ENCODE measurements at places on chromosomes 3 and 15. TPM values are rescaled to one million over a fixed set of nuclear protein-coding genes. Genes with fewer than 3 reads are reported as not detected.

DNA sequence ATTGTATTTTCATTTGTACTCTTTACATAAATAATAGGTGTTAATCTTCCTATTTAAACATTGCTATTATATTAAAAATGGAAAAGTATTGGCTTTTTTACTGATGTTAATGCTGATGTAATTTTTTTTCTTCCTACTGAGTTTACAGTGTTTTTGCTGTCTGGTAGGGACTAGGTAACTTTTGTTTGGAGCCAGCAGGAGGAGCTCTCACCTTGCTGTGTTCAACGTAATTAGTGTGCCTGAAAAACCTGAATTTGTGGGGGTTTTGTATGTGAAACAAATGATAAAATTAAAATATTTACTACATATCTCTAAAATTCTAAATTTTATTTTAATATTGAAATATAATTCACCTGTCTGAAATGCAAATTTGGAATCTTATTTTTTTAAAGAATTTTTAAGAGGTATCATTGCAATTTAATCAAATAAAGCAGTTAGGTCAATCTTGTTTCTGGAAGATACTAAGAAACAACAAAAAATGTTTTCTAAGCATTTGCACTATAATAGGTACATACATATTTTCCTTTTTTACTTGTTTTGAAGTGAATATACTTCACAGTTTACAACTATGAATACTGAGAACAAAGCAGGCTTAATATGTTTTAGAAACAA lies 48.8 kb downstream of the EPHA6 start:
- no peak for DNase-seq

- no peak for DNase-seq
Observed at GRCh38 chr15:68537097-68537496, 41.7 kb upstream of the CORO2B start.

GRCh38 chr3:64039332-64039731 lies 16.0 kb upstream of the PSMD6 start:
- no peak for DNase-seq

GRCh38 chr15:34952481-34952880 lies 17.1 kb downstream of the AQR start:
- no peak for DNase-seq

DNA sequence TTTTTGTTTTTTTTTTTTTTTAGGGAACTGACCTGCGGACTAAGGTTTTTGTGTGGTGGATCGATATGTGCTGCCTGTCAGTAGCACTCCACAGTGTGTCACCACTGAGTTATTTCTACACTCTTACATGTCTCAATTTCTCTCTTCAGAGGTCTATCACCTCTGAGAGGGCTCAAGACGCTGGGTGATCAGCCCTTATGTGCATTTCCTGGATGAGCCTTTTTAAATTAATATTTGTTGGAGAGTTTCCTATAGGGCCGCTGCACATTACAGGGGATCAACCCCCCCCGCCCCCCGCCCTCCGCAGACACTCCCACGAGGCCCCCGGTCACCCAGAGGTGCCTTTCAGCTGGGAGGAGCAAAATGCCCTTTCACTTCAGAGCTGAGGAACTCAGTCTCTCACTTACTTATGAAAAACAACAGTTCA lies 34.5 kb upstream of the AP4E1 start:
- no peak for DNase-seq

DNA sequence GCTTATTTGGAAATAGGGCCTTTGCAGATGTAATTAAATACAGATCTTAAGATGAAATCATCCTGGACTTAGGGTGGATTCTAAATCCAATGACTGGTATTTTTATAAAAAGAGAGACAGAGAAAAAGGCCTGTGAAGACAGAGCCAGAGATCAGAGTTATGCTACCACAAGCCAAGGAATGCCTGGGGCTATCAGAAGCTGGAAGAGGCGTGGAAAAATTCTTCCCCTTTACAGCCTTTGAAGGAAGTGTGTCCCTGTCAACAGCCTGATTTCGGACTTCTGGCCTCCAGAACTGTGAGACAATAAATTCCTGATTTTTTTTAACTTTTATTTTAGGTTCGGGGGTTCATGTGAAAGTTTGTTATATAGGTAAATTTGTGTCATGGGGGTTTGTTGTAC lies 154.1 kb upstream of the CADPS start:
- no peak for DNase-seq

DNA sequence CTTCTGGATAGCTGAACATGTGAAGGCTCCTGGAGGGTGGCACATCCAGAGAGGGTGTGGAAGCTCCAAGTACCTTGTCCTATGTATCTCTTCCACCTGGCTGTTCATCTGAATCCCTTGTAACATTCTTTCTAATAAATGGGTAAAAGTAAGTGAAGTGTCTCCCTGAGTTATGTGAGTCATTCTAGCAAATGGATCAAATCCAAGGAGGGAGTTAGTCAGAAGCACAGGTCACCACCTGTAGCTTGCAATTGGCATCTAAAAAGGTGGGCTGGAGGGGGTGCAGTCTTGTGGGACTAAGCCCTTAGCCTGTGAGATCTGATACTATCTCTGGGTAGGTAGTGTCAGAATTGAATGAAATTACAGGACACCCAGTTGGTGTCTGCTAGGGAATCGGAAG lies 71.0 kb downstream of the WWTR1 start:
- DNase-seq: no peak

GRCh38 chr3:60013241-60013640 lies 963.4 kb upstream of the CFAP20DC start:
- no peak for DNase-seq

DNA sequence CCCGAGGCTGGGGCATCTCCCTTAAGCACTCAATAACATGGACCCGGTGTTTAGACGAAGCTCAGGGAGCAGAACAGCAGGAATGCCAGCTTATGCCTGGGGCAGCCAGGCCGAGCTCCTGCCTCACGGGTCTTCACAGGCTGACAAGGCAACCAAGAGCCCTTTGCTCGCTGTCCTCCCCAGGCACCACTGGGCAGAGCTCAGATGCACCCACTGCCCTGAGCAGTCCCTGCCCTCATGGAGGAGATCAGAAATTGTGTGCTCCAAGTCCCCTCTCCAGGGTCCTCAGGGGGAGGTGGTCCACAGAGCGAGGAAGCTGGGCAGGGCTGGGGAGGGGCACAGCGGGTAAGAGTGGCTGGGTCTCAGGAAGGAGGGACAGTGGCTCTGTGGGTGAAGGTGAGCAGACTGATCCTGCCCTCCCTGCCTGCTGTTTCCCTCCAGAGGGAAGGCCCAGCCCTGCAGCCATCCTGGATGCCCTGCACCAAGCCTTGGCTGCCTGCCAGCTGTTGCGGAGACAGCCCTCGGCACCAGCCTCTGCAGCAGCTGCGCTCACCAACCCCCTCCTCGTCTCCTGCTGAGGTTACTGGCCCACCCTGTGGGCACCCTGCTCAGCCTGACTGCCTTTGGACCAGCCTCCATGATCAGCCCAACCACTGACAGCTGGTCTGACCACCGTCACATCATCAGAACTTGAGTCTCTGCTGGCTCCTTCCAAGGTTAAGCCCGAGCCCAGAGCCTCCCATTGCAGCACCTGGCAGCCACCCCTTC lies 21.1 kb upstream of the GP9 start:
- DNase-seq: no peak

GRCh38 chr3:123353850-123354233 lies 95.0 kb downstream of the ADCY5 start:
- DNase-seq: no peak

GRCh38 chr3:51921081-51921578 lies 18.0 kb upstream of the IQCF1 start:
- DNase-seq: no peak

DNA sequence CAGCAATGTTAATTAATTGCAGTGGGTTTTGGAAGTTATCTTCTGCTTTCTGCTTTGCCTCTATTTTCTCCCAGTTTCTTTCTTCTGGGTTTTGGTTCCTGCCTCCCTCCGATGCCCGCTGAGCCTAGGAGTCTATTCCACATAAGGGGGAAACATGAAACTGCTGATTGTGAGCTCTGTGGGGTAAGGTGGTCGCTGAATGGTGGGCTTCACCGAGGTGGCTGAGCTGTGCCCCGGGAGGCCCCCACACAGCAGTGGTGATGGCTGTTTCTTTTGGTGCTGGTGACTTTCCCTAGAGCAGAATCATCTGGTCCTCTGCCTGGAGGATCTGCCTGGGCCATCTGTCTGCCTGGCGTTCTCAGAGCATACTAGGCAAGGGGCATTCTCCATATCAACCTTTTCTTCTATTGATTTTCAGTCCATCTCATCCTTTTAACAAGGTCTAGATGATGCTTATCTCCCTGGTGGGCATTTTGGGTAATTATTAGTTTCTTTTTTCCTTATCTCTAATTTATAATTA lies 68.8 kb upstream of the ATP2B2 start:
- no peak for DNase-seq

DNA sequence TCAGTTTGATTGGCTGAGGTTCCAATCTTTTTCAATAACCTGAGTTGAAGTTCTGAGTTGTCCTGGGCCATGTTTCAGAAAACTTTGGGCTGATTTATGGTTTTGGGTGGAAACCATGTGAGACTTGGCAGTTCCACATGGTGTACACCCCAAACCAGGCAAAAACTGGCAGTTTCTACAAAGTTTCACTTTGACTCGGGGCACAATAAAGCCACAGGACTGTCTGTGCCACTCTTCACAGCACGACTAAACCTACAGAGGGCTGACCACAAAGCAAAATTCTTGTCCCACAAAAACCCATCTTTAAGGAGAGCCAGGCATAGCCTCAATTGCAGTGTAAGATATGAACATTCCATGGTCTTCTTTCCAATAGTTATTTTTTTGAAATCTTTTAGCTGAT lies 155.0 kb downstream of the DUT start:
- DNase-seq: no peak

- DNase-seq: no peak
Observed at GRCh38 chr15:96338766-96339618, 8.5 kb downstream of the NR2F2 start.

DNA sequence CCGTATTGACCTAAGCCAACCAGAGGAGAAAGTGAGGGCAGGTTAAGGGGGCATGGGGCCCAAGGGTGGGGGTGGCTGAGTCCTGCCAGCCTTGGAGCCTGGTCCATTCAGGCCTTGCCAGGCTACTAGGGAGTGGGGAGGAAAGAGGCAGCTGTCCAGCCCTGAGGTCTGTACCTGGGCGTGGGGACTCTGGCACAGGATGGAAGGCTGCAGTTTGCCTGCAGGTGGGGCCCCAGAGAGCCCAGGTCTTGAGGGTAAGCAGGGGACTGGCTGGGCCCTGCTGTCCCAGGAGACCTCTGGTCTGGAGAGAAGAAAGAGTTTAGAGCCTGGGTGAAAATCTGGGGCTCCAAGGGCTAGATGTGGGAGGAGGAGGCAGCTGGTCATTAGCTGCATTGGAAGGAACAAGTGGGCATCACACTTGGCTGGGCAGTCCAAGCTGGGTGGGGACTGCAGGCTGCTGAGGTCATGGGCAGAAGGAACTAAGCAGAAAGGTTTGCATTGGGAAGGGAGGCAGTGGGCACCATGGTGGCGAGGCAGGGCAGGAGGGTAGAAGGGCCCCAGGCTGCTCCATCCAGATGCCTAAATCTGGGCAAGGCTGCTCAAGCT lies 108.4 kb downstream of the OXNAD1 start:
- DNase-seq: no peak

GRCh38 chr3:150828997-150829396 lies 66.0 kb upstream of the SIAH2 start:
- no peak for DNase-seq

DNA sequence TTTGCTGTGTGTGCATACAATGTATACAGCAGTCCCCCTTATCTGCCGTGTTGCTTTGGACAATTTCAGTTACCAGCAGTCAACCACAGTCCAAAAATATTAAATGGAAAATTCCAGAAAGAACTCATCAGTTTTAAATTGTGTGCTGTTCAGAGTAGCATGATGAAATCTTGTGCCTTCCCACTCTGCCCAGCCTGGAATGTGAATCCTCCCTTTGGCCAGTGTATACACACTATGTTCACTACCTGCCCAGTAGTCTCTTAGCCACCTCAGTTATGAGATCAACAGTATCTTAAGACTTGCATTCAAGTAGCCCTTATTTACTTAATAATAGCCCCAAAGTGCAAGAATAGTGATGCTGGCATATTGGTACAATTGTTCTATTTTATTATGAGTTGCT lies 133.6 kb upstream of the ABHD17C start:
- no peak for DNase-seq

- DNase-seq: no peak
Observed at GRCh38 chr3:107103786-107104185, 273.5 kb upstream of the CCDC54 start.

- no peak for DNase-seq
Observed at GRCh38 chr15:40990789-40991188, 37.5 kb downstream of the CHAC1 start.

DNA sequence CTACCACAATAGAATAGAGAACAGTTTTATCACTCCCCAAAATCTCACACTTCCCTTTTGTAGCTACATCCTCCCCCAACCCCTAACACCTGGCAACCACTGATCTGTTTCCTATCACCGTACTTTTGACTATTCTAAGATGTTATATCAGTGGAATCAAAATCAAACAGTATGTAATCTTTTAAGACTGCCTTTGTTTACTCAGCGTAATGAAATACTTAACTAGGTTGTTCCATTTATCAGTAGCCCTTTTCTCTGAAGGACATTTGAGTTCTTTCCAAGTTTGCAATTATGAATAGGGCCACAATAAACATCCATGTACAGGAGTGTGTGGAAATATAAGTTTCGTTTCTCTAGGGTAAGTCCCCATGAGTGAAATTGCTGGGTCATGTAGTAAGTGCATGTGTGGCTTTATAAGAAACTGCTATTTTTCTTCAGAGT lies 372.3 kb downstream of the SV2B start:
- peak; percentile 42 for DNase-seq

DNA sequence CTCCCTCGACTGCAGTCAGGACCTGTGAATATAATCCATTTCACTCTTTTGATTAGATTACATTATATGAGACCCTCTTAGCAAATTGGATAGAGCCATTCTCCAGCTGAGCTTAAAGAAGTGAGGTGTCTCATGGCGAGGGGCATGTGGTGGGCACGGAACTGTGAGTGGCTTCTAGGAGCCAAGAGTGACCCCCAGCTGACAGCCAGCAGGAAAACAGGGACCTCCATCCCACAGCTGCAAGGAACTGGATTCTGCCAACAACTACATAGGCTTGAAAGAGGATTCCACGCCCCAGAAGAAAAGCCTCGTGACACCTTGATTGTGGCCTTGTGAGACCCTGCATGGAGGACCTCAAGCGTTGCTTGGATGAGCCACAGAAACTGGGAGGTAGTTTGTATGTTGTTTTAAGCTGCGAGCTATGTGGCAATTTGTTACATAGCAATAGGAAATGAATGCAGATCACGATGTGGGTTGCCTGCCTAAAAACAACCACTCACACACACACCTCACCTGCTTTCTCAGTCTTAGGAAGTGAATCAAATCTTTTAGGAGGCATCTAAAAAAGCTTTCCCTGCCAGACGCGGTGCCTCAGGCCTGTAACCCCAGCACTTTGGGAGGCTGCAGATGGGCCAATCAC lies 84.2 kb upstream of the BHLHE40 start:
- DNase-seq: no peak

- no peak for DNase-seq
Observed at GRCh38 chr15:31435912-31436628, 109.4 kb downstream of the KLF13 start.

The TMEM207 gene
- not detected for total RNA-seq

The CHL1 gene
- total RNA-seq: not detected

The SCN11A gene
- 0.30 TPM for total RNA-seq

The PRSS50 gene
- not detected for total RNA-seq

The GATA2 gene
- 0.30 TPM for total RNA-seq

The CLASP2 gene
- total RNA-seq: 79.2 TPM
